ENCODE measurements at places on chromosomes 16 and 17. TPM values are rescaled to one million over a fixed set of nuclear protein-coding genes. Genes with fewer than 3 reads are reported as not detected.

GRCh38 chr16:86955136-86955855 is 361.9 kb downstream of the C16orf95 start:
- no peaks in the 10 kb centered on the region for H3K36me3 ChIP-seq
- no peak overlapping the region for H3K27ac ChIP-seq
- H3K27me3 ChIP-seq = no peaks in the 10 kb centered on the region
- no peak for DNase-seq

DNA sequence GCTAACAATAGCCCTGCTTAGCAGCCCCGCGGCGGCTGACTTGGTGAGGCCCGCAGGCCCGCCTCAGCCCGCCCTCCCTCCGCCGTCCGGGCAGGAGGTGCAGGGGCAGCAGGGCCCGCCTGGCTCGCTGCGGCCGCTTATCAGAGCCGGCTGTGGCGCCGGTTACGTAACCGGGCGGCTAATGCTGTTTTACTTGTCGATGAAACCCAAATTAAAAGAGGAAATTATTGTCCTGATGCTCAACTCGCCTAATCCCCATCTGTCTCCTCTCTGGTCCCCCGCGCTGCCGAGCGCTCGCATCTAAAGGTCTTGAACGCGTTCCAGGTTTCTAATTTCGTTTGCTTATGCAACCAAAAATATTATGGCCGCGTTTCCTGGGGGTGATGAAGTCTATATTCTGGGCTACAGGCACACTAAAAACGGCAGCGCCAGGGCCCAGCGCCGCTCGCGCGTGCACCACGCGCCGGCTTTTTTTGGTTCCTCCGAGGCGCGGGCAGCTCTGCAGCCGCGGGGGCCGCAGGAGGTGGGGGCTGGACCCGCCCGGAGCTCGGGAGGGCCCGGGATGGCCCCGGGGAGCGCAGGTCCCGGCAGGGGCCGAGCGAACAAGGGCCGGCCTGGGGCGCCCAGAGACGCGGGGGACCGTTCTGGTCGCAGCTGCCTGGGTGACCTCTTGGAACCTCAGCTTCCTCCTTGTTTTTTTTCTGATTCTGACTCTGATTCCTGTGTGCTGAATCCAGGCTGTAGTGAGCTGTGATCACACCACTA is 65.2 kb upstream of the TOB1 start:
- peak overlapping the region; percentile 8 for H3K4me3 ChIP-seq
- H3K36me3 ChIP-seq = no peaks in the 10 kb centered on the region
- H3K4me1 ChIP-seq = peaks cover 52% of the 10 kb centered on the region

GRCh38 chr16:67399218-67399733 is 6.0 kb upstream of the TPPP3 start:
- no peak overlapping the region for H3K27ac ChIP-seq
- peaks cover 55% of the 10 kb centered on the region for H3K4me1 ChIP-seq
- DNase-seq = peak; percentile 38
- no peaks in the 10 kb centered on the region for H3K27me3 ChIP-seq

GRCh38 chr16:27772093-27772825 is 222.3 kb downstream of the KATNIP start:
- no peak overlapping the region for H3K4me3 ChIP-seq
- H3K27ac ChIP-seq = no peak overlapping the region
- H3K27me3 ChIP-seq = no peaks in the 10 kb centered on the region
- H3K36me3 ChIP-seq = no peaks in the 10 kb centered on the region

DNA sequence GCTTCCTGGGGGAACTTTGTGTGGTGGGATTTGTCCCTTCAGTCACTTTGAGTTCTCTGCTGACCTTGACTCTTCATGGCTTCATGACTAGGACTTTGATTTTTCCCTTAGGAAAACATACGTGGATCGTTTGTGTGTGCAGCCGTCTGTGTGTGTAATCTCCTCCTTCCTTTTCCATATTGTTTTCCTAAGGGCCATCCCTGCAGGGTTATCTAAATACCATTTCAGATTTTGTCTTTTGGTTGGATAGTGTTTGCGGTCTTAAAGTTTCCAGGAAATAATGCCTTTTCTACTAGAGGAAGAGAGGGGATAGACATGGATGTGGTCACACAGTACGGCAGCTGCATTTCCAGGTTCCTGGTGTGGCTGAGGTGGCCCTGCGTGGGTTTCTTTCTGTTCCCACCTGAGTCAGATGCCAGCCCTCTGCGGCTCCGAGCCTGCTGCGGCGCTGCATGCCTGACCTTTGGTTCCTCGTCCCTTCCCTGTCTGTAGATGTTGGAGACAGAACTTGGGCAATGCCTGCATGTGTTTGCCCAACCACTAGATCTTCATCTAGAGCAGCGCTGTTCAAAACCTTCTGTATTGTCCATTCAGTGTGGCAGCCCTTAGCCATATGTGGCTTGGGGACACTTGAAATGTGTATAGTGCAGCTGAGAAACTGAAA is 72.0 kb upstream of the LGALS9 start:
- peak overlapping the region; percentile 88 for H3K27ac ChIP-seq
- no peaks in the 10 kb centered on the region for H3K27me3 ChIP-seq
- H3K4me1 ChIP-seq = peaks cover 71% of the 10 kb centered on the region
- H3K36me3 ChIP-seq = no peaks in the 10 kb centered on the region
- H3K4me3 ChIP-seq = no peak overlapping the region
- no peak for DNase-seq

DNA sequence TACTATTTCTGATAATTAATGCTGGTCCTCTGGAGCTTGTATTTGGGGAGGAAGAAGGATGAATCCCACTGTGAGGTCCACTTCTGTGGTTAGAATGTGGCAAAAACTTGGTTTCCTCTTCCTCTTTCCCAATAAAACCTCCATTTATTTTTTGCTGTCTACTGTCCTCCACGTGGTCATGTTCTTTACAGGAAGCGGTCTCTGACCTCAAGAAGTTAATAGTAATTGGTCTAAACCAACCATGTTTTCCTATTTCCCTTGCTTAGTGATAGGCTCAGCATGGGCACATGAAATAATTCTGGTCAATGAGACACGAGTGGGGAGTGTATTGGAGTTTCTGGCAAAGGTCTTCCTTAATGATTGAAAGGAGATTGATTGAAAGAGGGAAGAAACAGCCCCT is 33.9 kb downstream of the CHP2 start:
- no peak overlapping the region for H3K27ac ChIP-seq
- no peak for DNase-seq
- no peak overlapping the region for H3K4me3 ChIP-seq

DNA sequence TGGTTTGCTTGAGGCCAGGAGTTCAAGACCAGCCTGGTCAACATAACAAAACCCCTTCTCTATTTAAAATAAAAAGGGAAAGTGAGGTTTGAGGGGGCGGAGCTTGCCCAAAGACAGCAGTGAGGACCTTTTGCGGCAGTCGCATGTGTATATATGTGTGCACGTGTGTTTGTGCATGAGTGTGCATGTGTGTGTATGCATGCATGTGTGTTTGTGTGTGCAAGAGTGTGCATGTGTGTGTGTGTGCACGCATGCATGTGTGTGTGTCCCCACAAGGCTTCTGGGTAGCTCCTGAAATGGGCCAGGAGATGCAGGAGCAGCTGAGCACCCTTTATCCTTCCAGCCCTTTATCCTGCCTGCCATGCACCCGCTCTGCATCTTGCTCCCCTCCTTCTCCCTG is 9.0 kb downstream of the RHBDL3 start:
- H3K27me3 ChIP-seq = no peaks in the 10 kb centered on the region
- no peak overlapping the region for H3K4me3 ChIP-seq
- no peak overlapping the region for H3K27ac ChIP-seq
- no peaks in the 10 kb centered on the region for H3K4me1 ChIP-seq
- no peaks in the 10 kb centered on the region for H3K36me3 ChIP-seq
- DNase-seq = no peak

ADAM11 gene
- under 0.01 TPM for total RNA-seq

TVP23A gene
- not detected for total RNA-seq

USP31 gene
- total RNA-seq = 5.2 TPM
